ENCODE measurements at places on chromosomes 5 and 9. TPM values are rescaled to one million over a fixed set of nuclear protein-coding genes. Genes with fewer than 3 reads are reported as not detected.
A peak's percentile ranks its signal among the peaks of the same experiment; 100 is the strongest.

GRCh38 chr9:113656771-113657670, 193.5 kb downstream of the RGS3 start:
- DNase-seq = no peak

GRCh38 chr9:116589392-116590354, 97.4 kb upstream of the TRIM32 start:
- DNase-seq = peak; percentile 64

DNA sequence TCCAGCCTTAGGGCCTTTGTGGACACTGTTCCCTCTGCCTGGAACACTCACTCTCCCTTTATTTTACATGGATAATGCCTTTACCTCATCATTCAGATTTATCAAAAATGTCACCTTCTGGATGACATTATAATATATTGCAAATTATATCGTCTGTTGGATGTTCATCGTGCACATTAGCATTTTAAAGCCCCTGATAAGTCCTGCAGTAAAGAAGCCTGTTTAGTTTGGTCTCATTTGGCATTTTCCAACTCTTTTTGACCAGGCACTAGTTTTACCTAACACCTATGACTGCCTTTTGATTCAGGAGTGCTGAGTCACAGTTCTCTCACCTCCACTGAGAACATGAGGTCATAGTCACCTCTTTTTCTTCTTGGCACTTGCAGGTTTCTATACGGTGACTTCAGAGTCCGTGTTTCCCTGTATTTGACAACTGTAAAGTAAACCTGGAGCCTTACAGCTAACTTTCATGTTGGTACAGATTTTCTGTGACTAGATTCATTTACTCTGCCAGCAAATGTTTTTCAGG, 57.7 kb upstream of the STC2 start:
- DNase-seq = no peak

The CHSY3 gene
- 0.98 TPM for total RNA-seq

DNA sequence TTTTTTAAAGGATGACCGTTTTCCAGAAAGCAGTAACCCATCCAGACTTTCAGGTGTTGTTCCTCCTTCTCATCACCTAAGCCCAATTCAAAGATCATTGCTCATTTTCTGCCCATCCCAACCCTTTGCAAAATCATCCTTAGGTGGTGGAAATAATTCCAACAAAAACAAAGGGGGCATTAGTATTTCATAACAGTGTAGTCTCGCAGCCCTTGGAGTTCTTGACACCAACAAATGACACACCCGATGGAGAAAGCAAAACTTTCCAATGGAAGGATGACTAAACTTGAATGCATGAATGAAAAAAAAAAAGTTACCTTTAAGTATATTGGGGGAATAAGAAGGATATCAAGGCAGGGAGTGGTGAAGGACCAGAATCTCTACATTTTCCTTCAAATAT, 117.0 kb downstream of the PAPPA start:
- DNase-seq = no peak

- no peak for DNase-seq
Measured at GRCh38 chr5:139760066-139761056, 35.2 kb upstream of the PSD2 start.

- DNase-seq = peak; percentile 78
Measured at GRCh38 chr9:4548811-4549725, 58.8 kb downstream of the SLC1A1 start.

DNA sequence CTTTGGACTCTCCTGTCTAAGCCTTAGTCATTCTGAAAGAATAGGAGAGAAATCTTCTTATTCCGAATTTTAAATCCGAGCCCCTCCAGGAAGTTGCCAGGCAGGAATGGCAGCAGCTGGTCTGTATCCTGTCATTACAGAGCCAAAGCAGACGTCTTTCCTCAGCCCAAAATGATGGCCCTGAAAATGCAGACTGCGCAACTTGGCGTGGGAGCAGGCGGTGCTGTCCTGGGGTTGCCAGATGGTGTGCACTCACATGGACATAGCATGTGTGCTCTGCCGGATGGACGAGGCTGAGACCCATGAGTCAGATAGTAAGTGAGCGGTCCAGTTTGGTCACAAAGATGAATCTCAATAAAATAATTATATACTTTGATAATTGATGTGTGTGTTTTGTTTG, 410.4 kb downstream of the KCTD16 start:
- DNase-seq = no peak

- DNase-seq = no peak
Measured at GRCh38 chr9:99336005-99336404, 113.9 kb downstream of the SEC61B start.

DNA sequence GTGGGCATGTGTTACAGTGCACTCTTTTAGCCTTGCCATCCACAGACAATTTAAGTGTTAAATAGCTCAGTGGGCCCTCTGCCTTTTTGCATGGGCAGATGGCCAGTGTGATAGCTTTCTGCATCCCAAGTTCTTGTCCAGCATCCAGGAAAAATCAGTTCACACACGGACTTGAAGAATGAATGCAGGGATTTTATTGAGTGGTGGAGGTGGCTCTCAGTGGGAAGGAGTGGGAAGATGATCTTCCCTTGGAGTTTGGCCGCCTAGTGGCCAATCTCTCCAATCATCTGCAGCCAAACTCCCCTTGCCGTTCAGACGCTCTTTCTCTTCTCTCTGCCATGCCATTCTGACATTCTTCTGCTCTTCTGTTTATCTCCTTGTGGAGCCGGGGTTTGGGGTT, 322.4 kb upstream of the GRAMD2B start:
- DNase-seq = peak; percentile 15

The ACSL6 gene
- total RNA-seq = 4.8 TPM

DNA sequence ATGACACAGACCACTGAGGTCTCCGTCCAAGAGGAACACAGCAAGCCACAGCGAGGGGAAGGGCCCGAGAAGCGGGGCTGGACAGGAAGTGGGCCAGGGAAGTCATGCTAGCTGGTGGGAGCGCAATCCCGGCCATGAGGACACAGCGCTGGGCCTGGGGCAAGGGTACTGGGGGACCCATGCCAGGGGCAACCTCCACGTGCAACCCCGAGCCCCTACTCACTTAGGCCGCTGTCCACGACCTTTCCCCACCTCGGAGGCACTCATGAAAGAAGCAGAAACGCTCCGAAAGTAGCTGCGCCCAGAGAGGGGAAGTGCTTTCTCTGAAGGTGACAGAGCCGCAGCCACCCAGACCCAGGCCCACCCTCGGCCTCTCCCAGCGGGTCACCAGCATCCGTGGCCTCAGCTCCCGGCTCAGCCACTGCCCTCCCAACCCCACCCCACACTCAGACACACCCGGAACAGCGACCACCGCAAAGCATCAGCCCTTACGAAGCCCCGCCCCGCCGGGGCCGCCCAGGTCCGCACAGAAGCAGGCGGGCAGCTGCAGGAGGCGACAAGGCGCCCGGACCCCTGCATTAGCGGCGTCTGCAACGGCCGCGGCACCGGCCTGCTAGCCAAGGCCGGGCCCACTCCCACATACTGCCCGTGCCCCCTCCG, 782 bp downstream of the BICD2 start:
- peak; percentile 44 for DNase-seq

GRCh38 chr5:39092581-39093351, 18.6 kb upstream of the RICTOR start:
- no peak for DNase-seq

The MSX2 gene
- 0.73 TPM for total RNA-seq

The KLF4 gene
- total RNA-seq = 5.9 TPM

DNA sequence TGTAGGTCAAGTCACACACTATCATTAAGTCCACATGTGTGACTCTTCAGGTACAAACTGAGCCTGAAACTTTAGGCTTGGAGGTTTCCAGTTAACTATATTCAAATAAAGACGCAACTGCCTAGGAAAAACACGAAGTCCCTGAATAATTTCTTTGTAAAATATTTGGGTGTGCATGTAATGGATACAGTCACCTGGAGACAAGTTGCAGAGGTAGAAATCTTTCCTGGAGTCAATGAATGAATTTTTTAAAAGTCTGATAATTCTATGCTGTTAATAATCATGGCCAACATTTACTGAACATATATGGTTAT, 132.7 kb downstream of the MTX3 start:
- no peak for DNase-seq

- no peak for DNase-seq
Measured at GRCh38 chr9:125372441-125373226, 111.0 kb downstream of the GAPVD1 start.

GRCh38 chr5:137491121-137491520, 8.0 kb downstream of the SPOCK1 start:
- no peak for DNase-seq

- DNase-seq = no peak
Measured at GRCh38 chr9:37910271-37910670, 6.3 kb upstream of the SLC25A51 start.

DNA sequence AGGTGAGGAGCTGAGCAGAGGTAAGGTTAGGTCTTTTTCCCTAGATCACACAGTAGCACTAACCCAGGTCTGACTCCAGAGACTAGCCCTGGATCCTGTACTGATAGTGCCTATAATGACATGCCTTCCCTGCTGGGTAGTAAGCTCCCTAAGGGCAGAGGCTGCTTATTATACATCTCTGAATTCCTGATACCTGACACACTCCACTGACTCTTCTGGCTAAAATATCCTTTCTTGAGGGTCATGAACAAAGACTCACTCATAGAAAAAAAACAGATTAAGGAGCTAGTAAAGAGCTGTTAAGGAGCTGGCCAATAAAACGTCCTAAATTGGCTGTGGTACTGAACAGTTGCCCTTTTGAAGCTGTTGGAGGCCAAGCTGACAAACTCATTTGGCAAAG, 149.0 kb upstream of the ITGA1 start:
- DNase-seq = no peak

The IL9 gene
- total RNA-seq = not detected

The PCDHB9 gene
- total RNA-seq = 2.3 TPM

The UBLCP1 gene
- 31.0 TPM for total RNA-seq

The LAMC3 gene
- 35.9 TPM for total RNA-seq

The GABRA6 gene
- total RNA-seq = not detected

DNA sequence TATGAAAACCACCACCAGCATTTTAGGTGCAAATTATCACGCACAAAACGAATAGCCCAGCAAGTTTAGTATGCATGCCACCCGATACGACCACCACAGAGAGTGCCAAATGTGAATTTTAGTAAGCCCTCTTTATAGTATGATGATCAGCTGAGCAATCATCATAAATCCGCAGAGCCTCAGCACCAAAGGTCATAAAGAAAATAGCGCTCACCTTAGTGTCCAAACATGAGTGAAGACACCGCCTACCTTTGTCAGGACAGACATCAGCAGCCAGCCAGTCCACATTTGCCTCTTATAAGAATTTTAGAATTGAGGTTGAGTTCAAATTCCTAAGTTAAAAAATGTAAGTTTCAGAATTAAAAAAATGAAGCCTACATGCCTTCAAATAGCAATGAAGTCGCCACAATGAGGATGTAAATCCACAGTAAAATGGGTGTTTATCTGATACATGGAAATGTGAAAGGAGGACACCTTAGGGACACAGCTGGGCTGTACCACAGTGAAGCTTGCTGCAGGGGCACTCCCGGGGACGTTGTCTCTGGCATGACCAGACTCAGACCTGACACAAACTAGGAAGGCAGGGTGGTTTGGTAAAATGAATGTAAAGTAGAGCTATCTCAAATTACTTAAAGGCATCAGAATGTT, 149.0 kb downstream of the AUH start:
- no peak for DNase-seq

GRCh38 chr9:6711403-6711802, 46.4 kb upstream of the KDM4C start:
- DNase-seq = no peak

GRCh38 chr9:127399736-127400269, 2.8 kb downstream of the SLC2A8 start:
- no peak for DNase-seq

- DNase-seq = no peak
Measured at GRCh38 chr5:84085387-84086041, 299.2 kb downstream of the EDIL3 start.

The ZNF462 gene
- 101 TPM for total RNA-seq

GRCh38 chr9:16282216-16282615, 588.3 kb downstream of the BNC2 start:
- no peak for DNase-seq

DNA sequence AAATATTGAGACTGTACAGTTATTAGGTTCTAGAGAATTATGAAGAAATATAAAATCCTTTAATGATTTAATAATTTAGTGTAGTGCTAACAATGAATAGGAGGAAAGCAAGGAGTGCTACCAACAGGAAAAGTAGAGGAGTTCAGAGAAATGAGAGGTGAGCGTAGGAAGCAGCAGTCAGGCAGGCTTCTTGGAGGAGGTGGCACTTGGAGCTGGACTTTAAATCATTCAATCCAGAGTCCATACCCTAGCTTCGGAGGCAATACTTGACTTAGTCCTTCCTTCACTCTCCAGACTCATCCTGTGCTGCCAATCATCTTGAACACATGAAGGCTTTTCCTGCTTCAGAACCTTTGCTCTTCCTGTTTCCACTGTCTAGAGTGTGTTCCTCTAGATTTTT, 254.3 kb downstream of the GRIA1 start:
- DNase-seq = no peak

DNA sequence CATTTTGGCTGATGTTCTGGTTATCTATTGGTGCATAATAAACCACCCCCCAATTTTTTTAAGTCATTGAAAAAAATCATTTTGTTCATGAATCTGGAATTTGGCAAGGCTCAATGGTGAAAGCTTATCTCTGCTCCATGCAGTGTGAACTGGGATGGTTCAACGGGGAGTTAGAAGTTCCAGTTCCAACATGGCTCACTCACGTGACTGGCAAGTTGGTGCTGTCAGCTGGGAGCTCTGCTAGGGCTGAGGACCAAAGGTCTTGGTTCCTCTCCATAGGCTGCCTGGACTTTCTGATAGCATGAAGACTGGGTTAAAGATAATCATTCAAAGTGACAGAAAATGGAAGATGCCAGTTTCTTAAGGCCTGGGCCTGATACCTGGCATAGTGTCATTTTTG, 3.1 kb upstream of the SPATA24 start:
- no peak for DNase-seq

The WNT8A gene
- not detected for total RNA-seq

The RGP1 gene
- total RNA-seq = 30.0 TPM

DNA sequence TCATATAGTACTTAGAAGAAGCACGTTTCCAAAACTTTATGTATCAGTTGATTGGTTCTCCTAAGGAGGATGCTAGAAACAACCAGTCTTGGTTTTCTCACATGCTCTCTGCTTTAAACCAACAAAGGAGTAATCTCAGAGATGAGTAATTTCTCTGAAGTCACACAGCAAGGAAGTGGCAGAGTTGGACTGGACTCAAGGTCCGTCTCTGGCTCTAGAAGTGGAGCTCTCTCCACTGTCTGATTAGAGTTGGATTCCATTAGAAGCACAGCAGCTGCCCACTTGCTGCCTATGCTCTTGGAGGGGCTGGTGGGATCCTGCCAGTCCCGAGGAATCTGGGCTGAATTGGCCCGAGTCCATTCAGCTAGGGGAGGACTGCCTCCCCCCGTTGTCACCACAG, 21.0 kb downstream of the RALGPS1 start:
- no peak for DNase-seq

- no peak for DNase-seq
Measured at GRCh38 chr9:128593039-128593438, 40.7 kb downstream of the SPTAN1 start.

Data from WTC11 (cell line).